ENCODE measurements at places on chromosomes 1 and 21. TPM values are rescaled to one million over a fixed set of nuclear protein-coding genes. Genes with fewer than 3 reads are reported as not detected.

The TRIM45 gene
- polyA plus RNA-seq = 7.6 TPM

The LCE2A gene
- polyA plus RNA-seq = not detected

The TMEM82 gene
- not detected for polyA plus RNA-seq

The SNAPIN gene
- 57.7 TPM for polyA plus RNA-seq

The STIL gene
- polyA plus RNA-seq = 0.19 TPM

The PCNX2 gene
- 0.32 TPM for polyA plus RNA-seq

- no peak overlapping the region for H3K27ac ChIP-seq
- H3K27me3 ChIP-seq = no peaks in the 10 kb centered on the region
- H3K36me3 ChIP-seq = no peaks in the 10 kb centered on the region
- no peak for DNase-seq
These were observed 654.5 kb downstream of the MATN1 start for GRCh38 chr1:30068787-30069472.

GRCh38 chr1:6073480-6074053 is 27.9 kb downstream of the KCNAB2 start:
- H3K4me1 ChIP-seq = no peaks in the 10 kb centered on the region
- no peak for DNase-seq
- no peaks in the 10 kb centered on the region for H3K27me3 ChIP-seq
- H3K27ac ChIP-seq = no peak overlapping the region
- no peak overlapping the region for H3K4me3 ChIP-seq
- no peaks in the 10 kb centered on the region for H3K36me3 ChIP-seq

DNA sequence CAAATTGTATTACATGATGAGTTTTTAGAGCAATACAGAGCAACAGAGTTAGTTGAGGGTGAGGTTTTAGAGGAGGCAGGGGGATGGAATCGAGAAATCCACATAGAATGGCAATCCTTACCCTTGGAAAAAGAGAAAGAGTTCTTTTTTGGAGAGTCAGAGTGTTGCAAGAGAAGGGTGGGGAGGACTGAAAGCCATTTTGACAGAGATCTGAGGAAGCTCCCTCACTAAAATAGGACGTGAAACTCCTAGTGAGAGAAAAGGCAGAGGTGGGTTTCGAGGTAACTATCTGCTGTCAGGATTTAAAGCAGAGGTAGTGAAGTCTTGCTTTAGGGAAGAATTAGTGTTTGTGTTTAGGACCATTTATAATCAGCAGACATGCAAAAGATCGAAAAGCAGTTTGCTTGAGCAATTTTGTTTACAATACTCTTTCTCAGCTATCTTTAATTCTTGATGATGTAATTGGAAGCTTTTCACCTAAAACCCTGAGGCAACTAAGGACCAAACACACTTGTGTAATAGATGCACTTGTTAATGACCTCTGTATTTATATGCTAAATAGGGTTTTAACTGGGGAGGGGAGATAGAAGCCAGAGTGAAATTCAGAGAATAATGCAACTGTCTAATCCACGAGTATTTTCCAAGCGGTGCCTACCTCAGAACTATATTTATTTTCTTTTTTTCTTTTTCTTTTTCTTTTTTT is 20.0 kb downstream of the ADAMTS5 start:
- no peaks in the 10 kb centered on the region for H3K27me3 ChIP-seq
- H3K4me1 ChIP-seq = no peaks in the 10 kb centered on the region
- DNase-seq = no peak
- H3K27ac ChIP-seq = peak overlapping the region; percentile 1

- peak overlapping the region; percentile 39 for H3K4me3 ChIP-seq
- no peaks in the 10 kb centered on the region for H3K27me3 ChIP-seq
- peaks cover 38% of the 10 kb centered on the region for H3K4me1 ChIP-seq
These were observed 60.1 kb downstream of the OPTC start for GRCh38 chr1:203554071-203554470.

DNA sequence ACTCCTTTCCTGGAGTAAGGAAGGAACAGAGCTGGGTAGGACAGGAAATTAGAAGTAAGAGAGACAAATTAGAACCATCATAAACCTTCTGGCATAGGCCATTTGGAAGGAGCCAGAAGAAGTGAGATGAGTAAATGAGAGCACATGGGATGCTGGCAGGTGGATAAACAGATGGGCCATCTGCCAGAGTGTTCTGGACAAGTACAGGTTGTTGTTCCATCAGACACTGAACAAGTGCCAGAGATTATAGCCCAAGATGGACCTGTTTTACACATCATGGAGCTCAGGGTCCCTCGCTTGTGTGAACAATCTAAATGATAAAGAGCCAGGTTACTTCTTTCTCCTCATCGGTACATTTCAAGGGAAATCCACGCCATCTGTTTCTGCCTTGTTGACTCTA is 200.3 kb downstream of the HHIPL2 start:
- no peaks in the 10 kb centered on the region for H3K4me1 ChIP-seq
- H3K27ac ChIP-seq = no peak overlapping the region
- H3K4me3 ChIP-seq = no peak overlapping the region
- H3K36me3 ChIP-seq = no peaks in the 10 kb centered on the region

DNA sequence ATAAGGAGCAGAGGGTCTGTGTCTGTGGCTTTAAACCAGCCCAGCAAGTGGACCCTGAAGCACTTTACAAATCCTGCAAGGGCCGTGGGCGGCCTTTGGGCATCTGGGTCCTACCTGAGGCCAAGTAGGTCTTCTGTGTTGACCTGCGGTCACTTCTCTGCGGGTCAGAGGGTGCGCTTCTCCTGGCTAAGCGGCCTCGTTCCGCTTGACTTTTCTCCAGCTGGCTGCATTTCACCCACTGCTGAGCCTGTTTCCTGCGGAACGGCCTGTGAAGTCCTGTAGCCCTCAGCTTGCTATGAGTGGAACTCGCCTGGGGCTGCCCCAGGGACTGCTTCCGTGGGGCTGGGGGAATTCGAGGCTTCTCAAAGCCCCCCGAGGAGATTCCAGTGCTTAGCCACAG is 43.3 kb downstream of the SLC37A1 start:
- no peak overlapping the region for H3K27ac ChIP-seq
- no peak for DNase-seq
- H3K27me3 ChIP-seq = no peaks in the 10 kb centered on the region
- no peaks in the 10 kb centered on the region for H3K4me1 ChIP-seq
- H3K4me3 ChIP-seq = no peak overlapping the region
- peaks cover 28% of the 10 kb centered on the region for H3K36me3 ChIP-seq

DNA sequence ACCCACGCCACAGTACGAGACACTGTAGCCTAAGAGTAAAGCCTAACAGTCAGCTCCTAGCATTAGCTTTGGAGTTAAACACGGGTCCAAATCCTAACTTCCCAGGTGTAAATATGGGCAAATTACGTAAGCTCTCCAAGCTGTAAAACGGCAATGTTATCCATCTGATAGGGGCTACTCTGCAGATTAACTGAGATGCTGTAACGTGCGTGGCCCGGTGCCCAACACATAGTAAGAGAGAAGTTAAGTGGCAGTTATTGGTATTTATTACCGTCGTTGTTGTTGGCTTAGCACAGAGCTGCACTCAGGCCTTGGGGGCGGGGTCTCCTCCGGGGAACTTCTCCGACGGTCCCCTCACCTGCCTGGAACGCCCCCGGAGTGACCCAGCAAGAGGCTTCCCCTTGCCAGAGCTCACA is 457 bp downstream of the TRAPPC3 start:
- H3K4me3 ChIP-seq = peak overlapping the region; percentile 58
- DNase-seq = no peak
- H3K4me1 ChIP-seq = peaks cover 54% of the 10 kb centered on the region
- peak overlapping the region; percentile 91 for H3K27ac ChIP-seq
- H3K36me3 ChIP-seq = peaks cover 7% of the 10 kb centered on the region

- no peak overlapping the region for H3K27ac ChIP-seq
- no peak for DNase-seq
- H3K36me3 ChIP-seq = no peaks in the 10 kb centered on the region
- no peaks in the 10 kb centered on the region for H3K4me1 ChIP-seq
These were observed 353.9 kb upstream of the CAMK1G start for GRCh38 chr1:209229494-209230061.

- H3K4me3 ChIP-seq = no peak overlapping the region
- no peak overlapping the region for H3K27ac ChIP-seq
- H3K4me1 ChIP-seq = peaks cover 12% of the 10 kb centered on the region
These were observed 120.3 kb upstream of the VAMP3 start for GRCh38 chr1:7650801-7651200.

- no peaks in the 10 kb centered on the region for H3K36me3 ChIP-seq
- no peak for DNase-seq
- H3K4me1 ChIP-seq = no peaks in the 10 kb centered on the region
- no peak overlapping the region for H3K27ac ChIP-seq
These were observed 8.5 kb upstream of the RHBG start for GRCh38 chr1:156360534-156360933.

Data from heart left ventricle (tissue), 16 donors.